ENCODE measurements at places on chromosomes 2 and 18. TPM values are rescaled to one million over a fixed set of nuclear protein-coding genes. Genes with fewer than 3 reads are reported as not detected.

Gene CENPA
- 52.8 TPM for total RNA-seq

Gene MEMO1
- total RNA-seq = 81.7 TPM

Gene NOSTRIN
- 1.6 TPM for total RNA-seq

Gene DNAH6
- total RNA-seq = not detected

Gene FRZB
- not detected for total RNA-seq

Gene ABCG8
- total RNA-seq = not detected

Gene CRYGD
- not detected for total RNA-seq

Gene KCNG2
- total RNA-seq = not detected

Gene DAW1
- total RNA-seq = 3.1 TPM

Gene RAX
- total RNA-seq = not detected

Gene SERPINB2
- total RNA-seq = not detected

Gene EPAS1
- total RNA-seq = 93.0 TPM

Gene CTAGE1
- not detected for total RNA-seq

Gene GNLY
- total RNA-seq = not detected

Gene MAPRE2
- 14.7 TPM for total RNA-seq

Gene CHRNA1
- not detected for total RNA-seq

Gene ANKAR
- total RNA-seq = 0.82 TPM

Gene CCDC150
- 5.2 TPM for total RNA-seq

Gene RBKS
- total RNA-seq = 7.0 TPM

Gene SLC9A4
- total RNA-seq = not detected

Gene NR4A2
- 4.5 TPM for total RNA-seq

Gene ADCY3
- 75.8 TPM for total RNA-seq

Gene YPEL5
- 50.5 TPM for total RNA-seq

Gene RNF25
- 43.9 TPM for total RNA-seq

Gene DNER
- 8.5 TPM for total RNA-seq

Gene WDR12
- total RNA-seq = 85.8 TPM

Gene NETO1
- not detected for total RNA-seq

Gene SATB2
- 2.9 TPM for total RNA-seq

Gene REG3A
- total RNA-seq = not detected

Gene IL1B
- 0.18 TPM for total RNA-seq

Gene GBX2
- 3.7 TPM for total RNA-seq

Gene ITGB6
- total RNA-seq = 0.84 TPM

Gene IL1R1
- total RNA-seq = 24.5 TPM

Gene CYS1
- 0.99 TPM for total RNA-seq

Gene NCK2
- total RNA-seq = 21.8 TPM

Gene NAT8
- total RNA-seq = not detected

Gene CYP1B1
- total RNA-seq = 9.8 TPM

Gene ANKRD30BL
- total RNA-seq = not detected

Gene INHA
- total RNA-seq = 0.20 TPM

Measured in A549 treated with CpdA at 1 μM for 4 hours (cell line).